Left cardiac atrium (tissue), 4 donors: ENCODE measurements at places on chromosomes 16 and 17. TPM values are rescaled to one million over a fixed set of nuclear protein-coding genes. Genes with fewer than 3 reads are reported as not detected.

- DNase-seq, result no peak
Observed at GRCh38 chr17:65987988-65988387, 203.9 kb downstream of the CEP112 start.

DNA sequence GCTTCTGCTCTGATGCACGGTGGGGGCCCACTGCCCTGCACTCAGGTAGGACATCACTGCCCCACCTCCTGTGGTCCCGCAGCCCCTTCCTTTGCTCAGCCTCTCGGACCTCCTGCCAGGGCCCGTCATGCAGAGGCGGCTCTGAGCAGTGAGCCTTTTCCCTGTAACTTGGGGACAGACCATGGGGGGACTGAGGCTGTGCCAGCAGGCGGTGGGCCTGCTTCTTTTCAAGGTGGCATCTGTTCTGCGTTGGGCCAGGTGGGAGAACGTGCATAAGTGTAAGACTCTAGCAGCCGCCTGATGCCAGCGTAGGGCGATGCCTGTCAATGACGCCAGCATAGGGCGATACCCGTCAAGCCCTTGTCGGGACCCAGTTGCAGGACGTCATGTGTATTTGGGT is 40.3 kb upstream of the ZNF469 start:
- no peak for DNase-seq

- no peak for DNase-seq
Observed at GRCh38 chr16:78957317-78958100, 643.0 kb downstream of the MAF start.

DNA sequence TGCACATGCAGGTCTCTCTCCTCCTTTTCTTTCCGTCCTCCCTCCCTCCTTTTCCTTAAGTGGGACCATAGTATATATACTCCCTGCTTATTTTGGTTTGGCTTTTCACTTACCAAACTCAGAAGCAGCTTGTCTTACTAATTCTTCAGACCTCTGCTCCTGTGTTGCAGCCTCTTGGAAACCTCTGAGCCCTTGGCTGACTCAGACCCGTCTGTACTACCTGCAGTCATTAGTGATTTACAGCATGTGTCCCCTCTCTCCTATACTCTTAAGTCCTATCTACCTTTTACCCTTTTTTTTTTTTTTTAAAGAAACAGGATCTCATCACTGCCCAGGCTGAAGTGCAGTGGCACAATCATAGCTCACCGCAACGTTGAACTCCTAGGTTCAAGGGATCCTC is 207.0 kb downstream of the STX8 start:
- no peak for DNase-seq

DNA sequence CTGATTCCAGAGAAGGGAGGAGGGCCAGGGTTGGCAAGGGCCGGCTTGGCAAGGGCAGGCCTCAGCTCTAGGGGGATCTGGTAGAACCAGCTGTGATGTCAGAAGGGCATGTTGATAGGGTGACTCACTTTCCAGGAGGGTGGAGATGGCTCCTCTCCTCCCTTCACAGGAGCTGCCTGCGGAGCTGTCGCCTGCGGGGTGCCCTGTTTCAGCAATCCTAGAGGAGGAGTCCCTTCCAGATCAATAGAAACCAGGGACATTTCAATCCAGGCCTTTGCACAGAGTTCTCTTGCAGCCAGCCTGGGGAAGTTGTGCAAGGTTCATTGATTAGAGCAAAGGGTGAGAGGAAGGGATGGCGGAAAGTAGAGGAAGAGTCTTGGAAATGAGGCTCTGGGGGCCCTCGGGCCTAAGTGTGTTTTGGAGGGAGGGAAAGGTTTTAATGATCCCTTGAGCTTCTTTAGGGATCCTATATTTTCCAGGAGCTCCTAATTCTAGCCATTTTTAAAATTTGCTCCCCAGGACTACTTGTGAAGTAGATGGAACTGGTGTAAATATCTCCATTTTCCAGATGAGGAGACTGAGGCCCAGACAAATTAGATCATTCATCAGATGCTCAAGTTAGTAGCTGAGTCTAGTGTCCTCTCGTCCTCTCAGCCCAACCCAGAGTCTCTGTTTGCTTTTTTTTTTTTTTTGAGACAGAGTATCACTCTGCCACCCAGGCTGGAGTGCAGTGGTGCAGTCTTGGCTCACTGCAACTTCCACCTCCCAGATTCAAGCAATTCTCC is 24.8 kb upstream of the CSNK2A2 start:
- no peak for DNase-seq

Gene TNFRSF13B
- total RNA-seq, result not detected

Gene ASIC2
- total RNA-seq, result not detected

Gene FUS
- total RNA-seq, result 192 TPM
